ENCODE measurements at places on chromosomes 4 and X.

DNA sequence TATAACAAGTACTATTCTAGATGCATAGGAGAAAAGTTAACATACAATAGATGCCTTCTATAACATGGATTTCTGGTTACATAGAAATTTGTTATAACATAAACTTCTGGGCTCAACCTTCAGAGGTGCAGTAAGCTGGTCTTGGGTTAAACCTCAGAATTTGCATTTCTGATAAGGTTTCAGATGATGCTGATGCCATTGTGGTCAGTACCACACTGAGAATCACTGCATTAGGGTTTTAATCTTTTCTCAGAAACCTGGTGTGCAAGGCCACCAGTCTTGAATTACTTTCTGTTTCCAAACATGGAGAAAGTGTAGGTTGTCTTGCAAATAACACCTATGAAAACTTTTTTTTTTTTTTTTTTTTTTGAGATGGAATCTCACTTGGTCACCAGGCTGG is 146.2 kb downstream of the SPOCK3 start:
- DNase-seq, result no peak

DNA sequence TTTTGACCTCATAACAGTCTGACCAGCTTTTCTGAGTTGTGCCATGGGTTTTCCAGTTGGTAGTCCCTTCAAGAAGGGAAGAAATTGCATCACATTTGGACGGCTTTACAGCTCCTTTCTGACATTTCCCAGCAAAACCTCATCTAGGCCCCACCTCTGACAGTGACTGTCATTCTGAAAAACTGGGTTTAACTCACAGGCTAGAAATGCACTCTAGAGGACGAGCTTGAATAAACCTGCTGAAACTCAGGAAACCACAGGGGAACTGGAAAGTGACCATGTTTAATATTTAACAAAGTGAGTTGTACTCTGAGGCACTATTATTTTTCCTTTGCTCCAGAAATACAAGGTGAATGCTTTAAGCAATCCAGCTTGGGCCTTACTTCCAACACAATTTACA is 434.3 kb upstream of the RASGEF1B start:
- DNase-seq, result peak; percentile 77

- DNase-seq, result no peak
Measured at GRCh38 chr4:15771216-15772058, 6.7 kb upstream of the CD38 start.

DNA sequence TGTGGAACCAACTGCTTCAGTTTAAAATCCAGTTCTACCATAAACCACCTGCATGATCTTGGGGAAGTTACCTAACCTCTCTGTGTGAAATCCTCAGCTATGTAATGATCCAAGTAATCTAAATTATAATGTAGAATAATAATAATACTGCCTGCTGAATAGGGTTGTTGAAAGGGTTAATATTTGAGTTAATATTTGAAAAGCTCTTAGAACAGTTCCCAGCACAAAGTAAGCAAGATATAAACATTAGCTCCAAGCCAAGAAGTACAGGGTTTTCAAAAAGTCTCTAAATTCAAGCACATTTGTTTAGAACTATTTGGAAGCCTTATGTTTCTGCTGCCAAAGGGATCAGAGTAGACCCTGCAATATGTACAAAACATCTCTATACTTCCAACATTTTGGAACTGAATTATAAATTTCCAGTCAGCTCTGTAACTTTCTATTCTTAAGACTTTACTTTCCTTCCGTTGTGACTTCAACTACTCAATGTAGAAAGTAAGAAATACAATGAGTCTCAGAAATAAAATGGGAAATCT is 76.7 kb upstream of the FAM9C start:
- DNase-seq, result no peak

GRCh38 chr4:159607809-159608208 is 504.9 kb downstream of the RAPGEF2 start:
- no peak for DNase-seq

- no peak for DNase-seq
Measured at GRCh38 chr4:52932591-52933470, 70.7 kb downstream of the RASL11B start.

DNA sequence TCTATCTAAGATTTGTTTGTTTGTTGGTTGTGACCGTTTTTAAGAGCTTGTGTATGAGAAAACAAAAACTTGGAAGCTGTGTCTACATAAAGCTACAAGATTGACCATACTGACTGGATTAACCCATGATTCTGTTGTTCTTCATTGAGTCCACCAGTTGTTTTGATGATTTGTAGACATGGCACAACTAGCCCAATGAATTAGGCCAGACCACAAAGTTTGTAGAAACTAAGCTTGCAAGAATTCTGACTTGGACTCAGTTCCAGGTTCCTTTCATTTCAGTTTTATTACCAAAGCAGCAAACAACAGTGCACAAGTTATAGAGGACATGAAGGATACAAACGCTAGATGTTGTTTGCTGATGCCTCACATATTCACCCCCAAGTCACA is 119.3 kb downstream of the RASGEF1B start:
- DNase-seq, result no peak

DNA sequence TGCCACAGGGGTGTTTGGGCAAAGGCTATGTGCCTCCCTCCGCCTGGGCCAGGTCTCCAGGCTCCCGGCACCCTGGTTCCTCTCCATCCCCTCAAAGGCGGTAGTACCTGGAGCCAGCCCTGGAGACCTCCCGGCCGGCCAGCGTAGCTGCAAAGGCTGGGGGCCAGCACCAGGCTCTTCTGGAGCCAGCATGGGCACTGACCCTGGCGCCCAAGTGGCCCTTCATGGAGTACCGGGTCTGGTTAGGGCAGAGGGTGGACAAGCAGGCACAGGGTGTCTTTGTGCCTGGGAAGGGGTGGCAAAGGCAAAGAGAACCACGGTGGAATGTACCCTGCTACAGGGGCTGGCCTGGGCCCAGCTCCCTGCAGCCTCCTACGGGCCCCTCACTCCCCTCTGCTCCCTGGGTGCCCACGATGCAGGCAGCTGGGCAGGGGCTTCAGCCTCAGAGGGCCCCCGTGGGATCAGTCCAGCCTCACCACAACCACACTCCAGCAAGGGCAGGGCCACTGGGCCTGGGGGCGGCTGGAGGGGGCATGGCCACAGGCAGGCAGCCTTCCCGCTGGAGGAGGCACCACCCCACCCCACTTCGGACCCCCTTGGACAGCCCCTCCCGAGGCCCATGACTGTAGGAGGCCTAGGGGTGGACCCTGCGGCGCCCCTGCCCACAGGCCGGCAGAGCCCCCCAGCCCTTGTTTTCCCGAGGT is 112.9 kb upstream of the NKX1-1 start:
- no peak for DNase-seq

GRCh38 chr4:152594978-152595925 is 59.4 kb upstream of the FBXW7 start:
- DNase-seq, result peak; percentile 43

- no peak for DNase-seq
Measured at GRCh38 chr4:126697748-126698147, 935.0 kb upstream of the INTU start.

GRCh38 chr4:1726146-1726934 is 5.0 kb downstream of the TACC3 start:
- DNase-seq, result peak; percentile 73

DNA sequence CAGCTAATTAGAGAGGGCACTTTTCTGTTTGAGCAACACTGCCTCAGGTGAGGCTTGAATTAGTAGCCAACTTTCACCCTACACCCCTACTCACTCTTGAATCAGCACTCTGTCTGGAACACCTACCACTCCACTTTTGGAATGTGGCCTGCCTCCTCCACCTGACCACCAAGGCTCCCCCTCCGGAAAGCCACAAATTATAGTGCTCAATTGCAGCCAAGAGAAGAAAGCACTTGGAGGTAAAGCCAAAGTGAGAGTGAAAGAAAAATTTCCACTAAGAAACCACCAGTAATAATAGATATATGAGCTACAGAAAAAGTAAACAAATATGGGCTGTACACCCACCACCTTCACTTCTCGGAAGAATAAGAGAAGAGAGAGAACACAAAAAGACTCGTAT is 41.1 kb downstream of the PPP3CA start:
- no peak for DNase-seq

DNA sequence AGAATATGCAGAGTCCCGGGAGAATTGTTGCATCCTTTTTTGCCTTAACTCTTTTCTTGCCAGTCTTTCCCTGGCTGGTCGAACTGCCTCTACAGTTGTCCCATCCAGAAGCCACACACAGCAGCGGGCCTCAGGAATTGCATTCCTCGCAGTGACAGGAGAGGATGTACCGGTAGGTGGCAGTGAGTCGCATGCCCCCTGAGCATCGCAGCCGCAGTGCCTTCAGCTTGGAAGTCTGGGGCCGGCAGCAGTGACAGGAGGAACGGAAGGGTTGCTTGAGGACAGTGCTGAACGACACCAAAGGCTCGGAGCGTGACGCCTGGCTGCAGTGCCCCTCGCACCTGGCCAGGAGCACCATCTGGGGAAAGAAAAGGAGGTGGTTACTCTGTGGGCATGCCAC is 23.5 kb downstream of the NDP start:
- DNase-seq, result no peak

- no peak for DNase-seq
Measured at GRCh38 chr4:110474481-110474880, 1.5 kb upstream of the ENPEP start.

- DNase-seq, result no peak
Measured at GRCh38 chr4:20046179-20046578, 205.5 kb upstream of the SLIT2 start.

DNA sequence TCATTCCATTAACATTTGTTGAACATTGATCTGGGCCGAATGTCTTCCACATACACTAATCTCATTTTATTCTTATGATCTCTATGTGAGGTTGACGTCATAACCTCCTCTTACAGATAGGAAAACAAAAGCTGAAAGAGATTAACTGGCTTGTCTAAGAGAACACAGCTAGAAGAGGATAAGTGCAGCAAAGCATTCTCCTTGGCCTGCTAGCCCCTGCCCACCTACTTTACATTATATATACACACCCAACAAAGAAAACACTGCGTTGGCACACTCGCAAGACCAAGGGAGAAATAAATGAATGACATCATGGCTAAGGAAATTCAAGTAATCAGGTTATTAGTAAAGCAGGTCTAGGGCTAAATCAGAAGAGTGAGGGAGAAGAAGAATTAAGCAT is 138.4 kb downstream of the PARM1 start:
- DNase-seq, result no peak

GRCh38 chr4:7333024-7333780 is 101.5 kb downstream of the PSAPL1 start:
- DNase-seq, result no peak

DNA sequence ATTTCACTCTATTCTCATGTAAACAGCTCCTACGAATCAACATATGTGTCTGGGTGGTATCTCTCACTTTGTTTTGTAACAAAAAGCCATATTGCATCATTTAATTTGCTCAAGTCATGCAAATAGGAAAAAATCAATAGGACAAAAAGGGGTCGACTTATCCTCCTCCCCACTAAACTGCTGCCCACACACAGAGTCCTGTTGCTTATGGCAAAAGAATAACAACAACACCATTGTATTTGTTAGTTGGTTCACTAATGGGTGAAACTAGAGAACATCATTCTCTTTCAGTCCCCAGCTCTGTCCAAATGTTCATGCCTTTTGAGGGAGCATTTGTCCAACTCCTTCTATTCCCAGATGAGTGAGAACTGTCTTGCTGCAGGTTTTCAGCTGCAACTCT is 2.1 kb downstream of the HHIP start:
- DNase-seq, result no peak

- no peak for DNase-seq
Measured at GRCh38 chr4:60611762-60612496, 588.2 kb upstream of the ADGRL3 start.

GRCh38 chr4:112852601-112853000 is 196.9 kb upstream of the ANK2 start:
- DNase-seq, result no peak

- peak; percentile 90 for DNase-seq
Measured at GRCh38 chrX:119015407-119016237, 41.2 kb downstream of the LONRF3 start.

DNA sequence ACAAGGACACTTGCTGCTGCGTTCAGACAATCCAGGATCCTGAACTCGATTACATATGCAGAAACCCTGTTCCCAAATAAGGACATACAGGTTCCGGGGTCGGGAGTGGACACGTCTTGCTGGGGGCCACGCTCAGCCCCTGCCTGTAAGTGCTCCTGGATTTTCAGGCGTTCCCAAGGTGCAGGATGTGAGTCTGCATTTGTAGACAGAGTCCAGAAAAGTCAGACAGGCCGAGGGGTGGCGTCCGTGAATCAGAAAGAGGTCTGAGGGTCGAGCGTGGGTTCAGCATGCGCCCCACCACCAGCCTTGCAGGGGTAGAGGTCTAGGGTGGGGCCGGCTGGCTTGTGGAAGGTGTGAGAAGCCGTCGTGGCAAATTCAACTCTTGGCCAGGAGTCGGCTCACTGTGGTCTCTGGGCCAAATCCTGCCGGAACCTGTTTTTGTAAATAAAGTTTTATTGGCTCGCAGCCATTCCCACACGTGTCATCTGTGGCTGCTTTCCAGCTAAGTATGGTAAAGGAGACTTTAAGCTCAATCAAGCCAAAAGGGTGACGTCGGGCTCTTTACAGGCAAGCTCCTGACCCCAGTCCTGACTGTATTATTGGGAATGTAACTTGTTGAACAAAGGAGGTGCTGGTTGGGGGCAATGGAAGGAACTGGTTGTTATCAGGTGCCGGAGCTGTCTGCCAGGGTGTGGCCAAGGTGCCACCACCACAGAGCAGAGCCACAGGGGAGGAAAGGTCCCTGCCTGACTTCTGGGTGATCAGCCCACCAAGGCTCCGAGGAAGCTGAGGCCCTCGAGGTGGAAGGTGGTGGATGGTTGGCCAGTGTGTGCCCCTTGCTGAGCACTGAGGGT is 7.4 kb downstream of the DOK7 start:
- DNase-seq, result no peak

- no peak for DNase-seq
Measured at GRCh38 chrX:124338733-124339514, 6.5 kb downstream of the TEX13D start.

- peak; percentile 8 for DNase-seq
Measured at GRCh38 chrX:140733766-140734342, 24.3 kb downstream of the LINC00632 start.

DNA sequence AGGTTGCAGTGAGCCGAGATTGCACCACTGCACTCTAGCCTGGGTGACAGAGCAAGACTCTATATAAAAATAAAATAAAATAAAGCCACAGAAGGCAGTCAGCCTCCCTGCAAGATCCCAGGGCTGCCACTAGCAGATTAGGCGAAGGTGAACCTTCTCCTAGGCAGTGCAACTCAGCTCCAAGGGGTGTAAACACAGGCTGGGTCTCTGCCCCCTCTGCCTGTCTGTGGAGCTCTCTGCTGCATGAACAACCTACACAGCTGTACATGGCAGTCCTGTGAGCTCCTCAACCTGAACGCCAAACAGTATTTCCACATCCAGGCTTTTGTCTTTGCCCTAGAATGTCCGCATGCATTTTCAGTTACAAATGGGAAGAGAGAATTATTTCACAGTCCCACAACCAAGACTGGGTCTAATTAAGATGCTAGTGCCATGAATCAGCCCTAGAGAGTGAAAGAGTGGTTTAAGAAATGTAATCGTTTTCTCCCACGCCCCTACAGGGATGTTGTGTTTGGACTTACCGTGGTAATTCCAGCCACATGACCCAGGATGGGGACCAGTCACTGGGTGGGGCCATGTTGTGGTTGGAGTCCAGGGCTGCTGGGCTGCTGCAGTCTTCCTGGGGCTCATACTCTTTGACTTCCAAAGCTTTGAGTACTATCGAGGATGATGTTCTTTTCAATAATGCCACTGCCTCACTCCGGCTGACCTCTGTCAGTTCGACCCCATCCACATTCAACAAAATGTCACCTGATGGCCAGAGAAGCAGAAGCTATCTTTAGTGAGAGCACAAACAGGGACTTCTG is 99.0 kb downstream of the FIP1L1 start:
- peak; percentile 86 for DNase-seq

Measured in RCC 7860 (cell line).